CD8-positive, alpha-beta T cell (primary cell): ENCODE measurements at places on chromosomes 5 and 9.

- no peak for DNase-seq
Measured at GRCh38 chr9:85042981-85043647, 373.6 kb downstream of the NTRK2 start.

DNA sequence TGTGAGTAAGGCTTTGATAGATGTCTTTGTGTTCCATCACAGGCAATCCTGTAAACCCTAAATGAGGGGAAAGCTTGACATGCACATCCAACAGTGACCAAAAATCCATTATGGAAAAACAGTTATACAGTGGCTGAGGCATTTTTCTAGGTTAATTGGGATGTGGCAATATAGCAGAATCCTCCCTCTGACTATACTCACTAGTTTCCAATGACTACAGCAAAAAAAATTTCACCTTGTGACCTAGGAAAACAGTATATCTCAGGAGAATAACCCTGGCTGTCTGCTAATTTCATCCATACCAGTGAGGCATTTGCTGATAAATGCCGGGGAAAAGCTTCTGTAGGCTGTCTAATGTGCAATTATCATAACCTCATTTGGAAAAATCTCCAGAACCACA, 49.9 kb upstream of the SNCAIP start:
- no peak for DNase-seq

GRCh38 chr5:167489202-167489601, 802.2 kb upstream of the WWC1 start:
- no peak for DNase-seq

GRCh38 chr9:82081496-82081895, 92.9 kb downstream of the SPATA31D1 start:
- DNase-seq, result no peak

DNA sequence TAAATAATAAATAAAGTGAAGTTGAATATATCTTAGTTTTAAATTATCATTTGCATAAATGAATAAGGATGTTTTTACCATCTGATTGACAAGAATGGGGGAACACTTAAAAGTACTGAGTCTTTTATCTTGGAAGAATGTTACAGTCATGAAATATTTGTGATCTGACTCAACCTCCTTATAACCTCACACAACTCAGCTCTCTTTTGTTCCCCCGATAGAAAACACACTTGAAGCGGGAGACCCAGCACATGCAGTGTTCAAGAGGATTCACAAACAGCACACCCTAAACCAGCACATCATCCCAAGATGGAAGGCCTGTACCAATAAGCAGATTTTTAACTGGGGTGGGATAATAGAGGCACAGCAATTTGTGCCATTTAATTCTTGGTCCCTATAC, 15.5 kb downstream of the BAAT start:
- DNase-seq, result no peak

DNA sequence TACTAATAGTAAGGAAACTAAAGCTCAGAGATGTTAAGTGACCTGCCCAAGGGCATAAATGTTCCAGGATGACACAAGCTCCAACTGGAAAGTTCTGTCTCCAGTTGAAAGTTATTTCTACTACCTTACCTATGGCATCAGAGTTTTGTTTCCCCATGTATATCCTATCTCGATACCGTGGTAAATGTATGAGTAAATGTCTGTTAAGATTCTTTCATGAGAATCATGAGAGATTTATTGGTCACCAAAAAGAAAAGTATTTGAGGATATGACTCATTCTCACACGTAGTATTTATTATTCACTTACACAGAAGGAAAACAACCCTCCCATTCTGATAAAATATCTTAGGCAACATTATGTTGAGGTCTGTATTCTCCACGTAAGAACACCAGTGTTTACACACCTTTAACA, 11.1 kb upstream of the SHOC1 start:
- DNase-seq, result no peak

DNA sequence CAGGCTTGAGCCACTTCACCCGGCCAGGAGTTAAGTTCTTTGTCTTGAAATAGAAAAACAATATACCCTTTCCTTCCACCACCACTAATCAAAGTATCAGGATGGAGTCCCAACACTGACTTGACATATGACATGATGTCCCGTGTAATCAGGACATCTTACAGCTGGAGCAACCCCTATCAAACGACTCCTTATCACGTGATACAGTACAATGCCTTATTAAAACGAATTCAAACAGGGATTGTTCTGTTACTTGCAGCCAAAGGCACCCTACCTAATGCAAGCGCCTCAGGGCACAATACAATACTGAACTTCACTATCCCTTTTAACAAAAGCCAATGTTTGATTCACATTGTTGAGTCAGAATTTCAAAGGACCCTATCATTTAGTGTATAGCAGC, 261.3 kb downstream of the SLIT3 start:
- DNase-seq, result no peak

- peak; percentile 43 for DNase-seq
Measured at GRCh38 chr9:137705443-137705863, 86.6 kb downstream of the EHMT1 start.

- DNase-seq, result no peak
Measured at GRCh38 chr9:95746408-95747180, 128.9 kb upstream of the ERCC6L2 start.

- no peak for DNase-seq
Measured at GRCh38 chr5:97098922-97099321, 43.5 kb downstream of the LIX1 start.

- DNase-seq, result no peak
Measured at GRCh38 chr9:97243606-97244005, 63.9 kb upstream of the CCDC180 start.

- no peak for DNase-seq
Measured at GRCh38 chr5:57832875-57833274, 350.3 kb upstream of the ACTBL2 start.

DNA sequence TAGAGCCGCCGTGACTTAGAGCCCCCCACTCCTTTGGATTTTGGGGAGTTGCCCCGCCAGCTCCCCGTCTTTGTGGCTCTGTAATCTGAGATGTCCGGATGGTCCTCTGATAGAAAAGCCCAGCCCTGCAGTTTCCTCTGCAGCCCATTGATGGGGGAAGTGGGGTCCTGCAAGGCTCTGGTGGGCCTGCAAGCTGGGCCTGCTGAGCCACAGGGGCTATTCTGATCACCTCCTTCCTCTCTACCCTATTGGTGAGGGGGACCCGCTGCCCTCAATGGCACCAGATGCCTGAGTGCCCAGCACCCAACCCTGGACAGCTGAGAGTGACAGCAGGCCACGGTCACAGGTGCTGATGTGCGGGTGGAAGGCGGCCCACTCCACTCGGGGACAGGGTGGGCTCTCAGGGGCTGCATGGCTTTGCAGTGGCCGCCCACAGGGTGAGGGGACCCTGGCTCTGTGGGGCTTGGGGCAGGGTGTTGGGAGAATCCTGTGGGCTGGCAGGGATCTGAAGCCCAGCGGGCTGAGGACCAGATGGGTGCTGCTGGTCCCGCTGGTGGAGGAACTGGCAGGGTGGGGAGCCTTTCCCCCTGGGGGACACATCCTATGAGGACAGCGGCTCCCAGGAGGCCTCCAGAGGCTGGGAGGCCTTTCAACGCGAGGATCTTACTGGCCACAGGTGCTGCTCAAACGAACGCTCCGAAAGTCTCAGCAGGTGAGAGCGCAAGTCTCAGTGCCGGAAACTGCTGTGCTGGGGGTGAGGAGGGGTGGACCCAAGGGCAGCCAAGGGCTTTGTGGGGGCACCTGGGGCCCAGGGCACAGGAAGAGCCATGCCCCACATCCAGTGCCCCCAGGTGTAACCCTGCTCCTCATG, 30.0 kb upstream of the LPCAT1 start:
- no peak for DNase-seq

- DNase-seq, result peak; percentile 7
Measured at GRCh38 chr5:143120460-143121134, 282.9 kb downstream of the NR3C1 start.

GRCh38 chr9:99515895-99516656, 294.0 kb downstream of the SEC61B start:
- no peak for DNase-seq

DNA sequence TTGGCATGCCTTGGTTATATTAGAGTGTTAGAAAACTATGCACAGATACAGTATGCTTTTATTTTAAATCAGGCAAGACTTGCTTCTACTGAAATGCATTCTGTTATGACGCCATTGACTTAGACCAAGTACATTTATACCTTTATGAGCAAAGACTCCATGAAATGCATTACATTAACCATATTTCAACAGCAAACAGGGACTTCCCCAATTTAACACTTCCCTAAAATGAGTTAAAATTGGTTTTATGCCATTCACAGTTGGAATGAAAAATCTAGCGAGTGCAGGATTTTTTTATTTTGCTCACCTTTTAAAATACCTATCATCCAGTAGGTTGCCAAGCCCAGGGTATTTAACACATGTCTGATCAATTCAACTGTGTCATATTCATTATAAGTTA, 272.1 kb upstream of the IZUMO3 start:
- DNase-seq, result no peak

DNA sequence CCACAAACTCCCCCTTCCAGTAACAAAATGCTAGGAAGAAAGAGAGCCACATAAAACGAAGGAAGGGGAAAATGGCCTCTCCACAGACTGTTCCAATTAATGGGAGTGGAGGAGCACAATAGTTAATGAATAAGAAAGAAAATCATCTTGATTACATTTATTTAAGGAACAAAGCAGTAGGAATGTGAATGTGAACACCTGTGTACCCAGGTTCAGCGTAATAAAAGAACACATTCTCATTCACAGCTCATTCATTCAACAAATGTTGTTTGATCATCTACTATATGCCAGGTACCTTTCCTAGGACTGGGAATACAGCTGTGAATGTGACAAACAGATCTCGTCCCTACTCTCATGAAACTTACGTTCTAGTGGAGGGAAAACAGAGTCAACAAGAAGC, 35.7 kb downstream of the SIL1 start:
- no peak for DNase-seq

- peak; percentile 15 for DNase-seq
Measured at GRCh38 chr9:136059851-136060670, 35.0 kb downstream of the NACC2 start.

- DNase-seq, result no peak
Measured at GRCh38 chr5:34062419-34062818, 19.4 kb upstream of the C1QTNF3 start.

DNA sequence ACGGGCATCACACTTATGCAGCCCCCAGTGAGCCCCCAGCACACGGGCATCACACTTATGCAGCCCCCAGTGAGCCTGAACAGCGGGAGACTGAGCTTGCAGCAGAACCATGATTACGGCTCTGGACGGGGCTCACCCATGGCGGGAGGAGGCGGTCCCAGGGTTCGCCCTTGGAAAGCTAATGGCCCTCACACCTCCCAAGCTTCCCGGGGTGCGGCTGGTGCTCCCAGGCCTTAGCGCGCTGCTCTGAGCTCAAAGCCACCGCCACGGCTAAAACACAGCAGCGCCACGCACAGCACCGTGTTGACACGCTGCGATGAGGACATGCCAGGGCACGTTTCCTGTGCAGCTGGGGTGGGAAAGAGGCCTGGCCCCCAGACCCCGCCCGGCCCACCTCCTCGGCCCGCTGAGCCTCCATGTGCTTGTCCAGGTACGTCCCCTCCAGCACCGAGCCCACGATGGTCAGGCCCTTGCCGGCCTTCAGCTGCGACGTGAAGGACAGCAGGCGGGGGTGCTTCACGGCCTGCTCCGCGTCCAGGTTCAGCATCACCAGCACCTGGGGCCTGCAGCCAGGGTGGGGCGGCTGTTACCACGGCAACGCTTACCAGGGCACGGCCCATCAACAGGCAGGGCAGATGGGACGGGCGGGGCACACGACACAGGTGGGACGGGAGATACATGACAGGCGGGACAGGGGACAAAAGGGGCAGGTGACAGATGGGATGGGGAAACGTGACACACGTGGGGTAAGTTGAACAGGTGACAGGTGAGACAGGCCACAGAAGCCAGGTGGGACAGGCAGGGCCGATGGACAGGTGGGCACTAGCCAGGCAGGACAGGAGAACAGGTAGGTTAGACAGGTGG, 38.4 kb downstream of the SLC12A7 start:
- no peak for DNase-seq

DNA sequence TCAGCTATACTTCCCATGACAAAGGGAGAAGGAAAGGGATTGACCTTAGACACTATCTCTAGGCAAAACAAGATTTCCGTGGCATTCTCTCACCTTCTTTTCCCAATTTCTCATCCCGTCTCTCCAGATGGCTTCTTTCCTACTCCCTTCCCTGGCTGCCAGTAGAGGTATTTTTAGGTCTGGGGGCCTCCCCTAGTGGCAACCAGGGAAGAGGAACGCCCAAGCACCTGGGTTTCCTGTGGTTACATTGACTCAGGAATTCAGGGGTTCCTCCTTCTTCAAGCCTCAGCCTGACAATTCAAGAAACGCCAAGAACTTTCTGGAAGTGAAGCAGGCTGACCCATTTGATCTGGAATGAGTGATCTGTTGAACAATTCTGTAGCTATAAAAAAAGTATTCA, 111.5 kb upstream of the OSMR start:
- DNase-seq, result no peak

- no peak for DNase-seq
Measured at GRCh38 chr9:93634311-93635185, 58.2 kb downstream of the PHF2 start.

GRCh38 chr9:98563212-98563907, 145.4 kb downstream of the GABBR2 start:
- no peak for DNase-seq

GRCh38 chr5:137072361-137073115, 426.6 kb downstream of the SPOCK1 start:
- DNase-seq, result no peak

DNA sequence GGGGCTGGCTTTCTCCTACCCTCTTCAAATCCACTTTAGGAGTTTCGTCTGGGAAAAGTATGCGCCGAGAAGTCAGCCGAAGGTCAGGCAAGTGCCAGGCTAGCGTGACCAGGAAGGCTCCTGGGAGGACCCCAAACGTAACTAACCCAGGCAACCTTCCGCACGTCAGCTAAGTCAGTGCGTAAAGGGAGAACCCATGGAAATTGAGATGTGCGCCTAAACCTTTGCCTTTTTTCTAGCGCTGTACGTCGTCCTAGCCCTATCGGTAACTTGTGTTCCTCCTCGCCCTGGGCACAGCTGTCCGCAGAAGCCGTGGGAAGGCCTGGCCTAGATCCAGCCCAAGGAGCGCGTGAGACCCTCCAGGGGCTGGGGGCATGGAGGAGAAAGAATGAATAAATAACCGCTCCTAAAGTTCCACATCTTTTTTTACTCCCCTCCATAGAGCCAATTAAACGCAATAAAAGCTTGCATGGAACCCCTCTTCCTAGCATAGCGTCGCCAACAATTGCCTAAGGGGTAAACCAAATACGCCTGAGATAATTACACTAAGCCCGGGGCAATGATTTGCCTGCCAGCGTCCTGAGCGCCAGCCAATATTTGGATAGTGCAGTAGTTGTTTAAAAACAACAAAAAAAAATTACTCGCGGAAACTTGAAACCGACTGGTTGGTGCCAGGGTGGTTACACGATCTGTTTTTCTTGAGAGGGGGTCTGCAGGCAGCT, 4.0 kb upstream of the FOXB2 start:
- DNase-seq, result no peak

DNA sequence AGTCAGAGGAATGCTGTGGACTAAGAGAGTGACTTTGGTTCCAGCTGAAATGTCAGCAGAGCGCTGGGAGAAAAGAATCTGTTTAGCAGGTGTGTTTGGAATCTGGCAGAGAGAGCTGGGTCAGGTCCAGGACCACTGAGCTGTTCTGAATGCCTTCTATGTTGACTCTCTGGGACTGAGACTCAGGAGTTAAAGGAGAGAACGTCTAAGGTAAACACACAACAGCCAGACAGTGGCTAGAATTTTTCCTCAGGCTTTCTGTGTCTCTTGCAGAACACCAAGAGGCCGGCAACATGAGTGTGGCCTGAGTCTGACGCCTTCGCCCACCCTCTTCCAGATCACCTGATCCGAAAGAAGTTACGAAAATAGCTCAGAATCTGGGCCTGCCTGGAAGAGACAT, 107.2 kb upstream of the ZNF462 start:
- no peak for DNase-seq

- no peak for DNase-seq
Measured at GRCh38 chr9:76692458-76693129, 71.6 kb upstream of the PCA3 start.
